Myometrial cell (primary cell): ENCODE measurements at places on chromosomes 11 and 22. TPM values are rescaled to one million over a fixed set of nuclear protein-coding genes. Genes with fewer than 3 reads are reported as not detected.

The NAALAD2 gene
- 0.18 and 0.58 TPM in 2 replicates for total RNA-seq

The WBP2NL gene
- total RNA-seq, result 0.18 TPM in 1 of 2 replicates, not detected in the other

The ARRB1 gene
- total RNA-seq, result 7.6 and 8.1 TPM in 2 replicates

The PTPN5 gene
- not detected in 2 replicates for total RNA-seq
